ENCODE measurements at places on chromosomes 5 and 9.

- DNase-seq: no peak
Observed at GRCh38 chr5:89042746-89043145, 159.8 kb upstream of the MEF2C start.

- no peak for DNase-seq
Observed at GRCh38 chr5:157286761-157287211, 20.9 kb downstream of the CYFIP2 start.

DNA sequence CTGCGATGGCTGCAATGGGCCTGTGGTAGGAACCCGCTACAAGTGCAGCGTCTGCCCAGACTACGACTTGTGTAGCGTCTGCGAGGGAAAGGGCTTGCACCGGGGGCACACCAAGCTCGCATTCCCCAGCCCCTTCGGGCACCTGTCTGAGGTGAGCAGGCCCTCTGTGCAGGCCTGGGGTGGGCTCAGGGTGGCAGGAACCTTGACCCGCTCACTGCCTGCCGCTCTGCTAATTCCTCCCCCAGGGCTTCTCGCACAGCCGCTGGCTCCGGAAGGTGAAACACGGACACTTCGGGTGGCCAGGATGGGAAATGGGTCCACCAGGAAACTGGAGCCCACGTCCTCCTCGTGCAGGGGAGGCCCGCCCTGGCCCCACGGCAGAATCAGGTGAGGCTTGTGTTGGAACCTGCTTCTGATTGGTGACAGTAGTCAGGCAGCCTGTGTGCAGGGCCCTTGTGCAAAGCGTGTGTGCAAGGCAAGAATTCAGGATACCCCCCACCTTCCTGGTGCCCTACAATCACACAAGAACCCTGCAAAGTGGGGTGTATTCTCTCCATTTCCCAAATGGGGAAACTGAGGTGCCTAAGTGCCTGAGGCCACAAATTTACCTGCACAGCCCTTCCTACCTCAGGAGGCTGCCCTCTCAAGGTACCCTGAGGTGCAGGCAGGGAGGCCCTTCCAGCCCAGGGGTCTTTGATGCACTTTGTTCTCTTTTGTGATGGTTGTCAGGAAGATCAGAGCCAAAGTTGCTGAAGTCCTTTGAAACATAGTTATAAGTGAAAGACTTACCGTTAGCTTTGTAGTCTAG is 3.4 kb downstream of the SQSTM1 start:
- no peak for DNase-seq

- no peak for DNase-seq
Observed at GRCh38 chr9:108053555-108054061, 564.0 kb upstream of the KLF4 start.

GRCh38 chr5:160534125-160534524 is 112.5 kb downstream of the PTTG1 start:
- DNase-seq: no peak

DNA sequence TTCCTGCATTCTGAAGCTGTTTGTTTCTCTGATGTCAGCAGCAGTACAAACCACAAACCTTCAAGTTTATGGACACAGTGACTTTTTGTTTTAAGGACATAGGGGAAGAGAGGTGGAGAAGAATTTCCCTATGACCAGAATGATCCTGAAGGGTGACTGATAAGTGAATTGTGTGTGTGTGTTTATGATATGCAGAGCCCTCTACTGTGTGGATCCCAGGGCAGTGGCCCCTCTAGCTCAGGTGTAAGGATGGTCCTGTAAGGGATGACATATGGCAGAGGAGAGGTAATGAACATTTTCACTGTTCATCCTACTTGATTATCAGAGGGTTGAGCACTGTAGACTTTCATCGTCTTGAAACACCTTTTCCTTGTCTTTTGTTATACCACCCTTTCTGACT is 30.6 kb upstream of the TMED7 start:
- no peak for DNase-seq

GRCh38 chr5:77560677-77561263 is 68.7 kb upstream of the WDR41 start:
- no peak for DNase-seq

- no peak for DNase-seq
Observed at GRCh38 chr9:117434566-117434965, 19.7 kb upstream of the ASTN2 start.

GRCh38 chr5:56350597-56351170 is 117.6 kb upstream of the ANKRD55 start:
- DNase-seq: no peak

DNA sequence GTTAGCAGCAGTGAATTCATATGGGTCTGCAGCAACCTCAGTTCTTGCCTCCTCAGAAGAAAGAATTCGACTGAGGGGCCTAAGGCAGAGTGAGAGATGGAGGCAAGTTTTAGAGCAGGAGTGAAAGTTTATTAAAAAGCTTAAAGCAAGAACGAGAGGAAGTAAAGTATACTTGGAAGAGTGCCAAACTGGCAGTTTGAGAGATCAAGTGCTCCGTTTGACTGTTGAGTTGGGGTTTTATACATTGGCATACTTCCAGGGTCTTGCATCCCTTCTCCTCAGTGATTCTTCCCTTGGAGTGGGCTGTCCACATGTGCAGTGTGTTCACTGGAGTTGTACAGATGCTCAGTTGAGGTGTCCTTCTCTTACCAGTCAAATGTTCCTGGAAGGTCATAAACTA is 203.6 kb downstream of the SPATA31D1 start:
- no peak for DNase-seq

- no peak for DNase-seq
Observed at GRCh38 chr5:61612431-61612830, 280.4 kb downstream of the ZSWIM6 start.

DNA sequence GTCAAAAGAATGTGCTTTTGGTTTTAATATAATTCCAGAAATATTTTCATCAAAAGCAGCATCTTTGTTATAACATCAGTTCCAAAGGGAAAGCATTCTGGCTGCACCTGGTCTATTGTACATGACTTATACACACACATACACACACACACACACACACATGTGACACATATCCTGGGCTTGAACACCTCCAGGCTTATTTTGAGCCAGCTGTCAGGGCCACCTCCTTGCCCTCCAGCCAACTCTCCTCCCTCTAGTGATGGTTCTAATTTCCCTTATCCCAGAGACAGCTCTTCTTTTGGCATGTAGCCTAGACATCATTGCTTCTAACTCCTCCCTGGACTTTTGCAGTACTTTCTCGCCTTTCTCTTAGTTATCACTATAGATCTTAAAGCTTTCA is 115.0 kb downstream of the PIK3R1 start:
- DNase-seq: no peak

- DNase-seq: no peak
Observed at GRCh38 chr9:88259001-88259400, 120.7 kb upstream of the SPATA31C2 start.

DNA sequence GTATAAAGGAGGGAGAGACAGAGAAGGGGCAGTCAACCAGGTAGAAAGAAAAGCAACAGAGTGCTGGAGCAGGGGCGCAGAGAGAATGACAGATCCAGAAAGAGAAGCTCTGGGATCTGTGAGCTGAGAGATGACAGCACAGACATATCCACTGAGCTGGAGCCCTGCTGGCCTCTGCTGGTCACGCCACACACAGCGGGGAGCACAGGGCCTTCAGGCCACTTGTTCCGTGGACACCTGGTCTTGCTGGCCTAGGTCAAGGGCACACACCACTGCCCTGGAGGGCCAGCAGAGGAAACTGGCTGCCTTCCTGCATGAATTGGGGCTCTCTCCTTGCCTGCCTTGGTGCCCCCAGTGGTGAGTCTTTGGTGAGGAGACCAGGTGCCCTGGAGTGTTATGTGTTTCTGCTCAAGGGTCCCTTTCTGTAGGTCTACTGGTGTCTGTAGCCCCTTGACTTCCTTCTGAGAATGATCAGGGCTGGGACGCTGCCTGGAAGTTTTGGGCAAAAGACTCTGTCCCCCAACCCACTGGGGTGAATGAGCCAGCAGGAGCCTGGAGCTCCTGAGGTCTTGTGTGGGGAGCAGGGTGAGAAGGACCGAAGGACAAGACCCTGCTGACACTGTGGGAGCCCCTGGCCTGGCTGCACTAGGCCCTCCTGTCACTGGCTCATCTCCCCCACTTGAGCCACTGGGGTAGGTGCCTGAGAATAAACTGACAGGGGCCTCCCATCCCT is 59.2 kb upstream of the ADAMTS2 start:
- no peak for DNase-seq

- no peak for DNase-seq
Observed at GRCh38 chr9:136313111-136314055, 9.5 kb upstream of the CCDC187 start.

DNA sequence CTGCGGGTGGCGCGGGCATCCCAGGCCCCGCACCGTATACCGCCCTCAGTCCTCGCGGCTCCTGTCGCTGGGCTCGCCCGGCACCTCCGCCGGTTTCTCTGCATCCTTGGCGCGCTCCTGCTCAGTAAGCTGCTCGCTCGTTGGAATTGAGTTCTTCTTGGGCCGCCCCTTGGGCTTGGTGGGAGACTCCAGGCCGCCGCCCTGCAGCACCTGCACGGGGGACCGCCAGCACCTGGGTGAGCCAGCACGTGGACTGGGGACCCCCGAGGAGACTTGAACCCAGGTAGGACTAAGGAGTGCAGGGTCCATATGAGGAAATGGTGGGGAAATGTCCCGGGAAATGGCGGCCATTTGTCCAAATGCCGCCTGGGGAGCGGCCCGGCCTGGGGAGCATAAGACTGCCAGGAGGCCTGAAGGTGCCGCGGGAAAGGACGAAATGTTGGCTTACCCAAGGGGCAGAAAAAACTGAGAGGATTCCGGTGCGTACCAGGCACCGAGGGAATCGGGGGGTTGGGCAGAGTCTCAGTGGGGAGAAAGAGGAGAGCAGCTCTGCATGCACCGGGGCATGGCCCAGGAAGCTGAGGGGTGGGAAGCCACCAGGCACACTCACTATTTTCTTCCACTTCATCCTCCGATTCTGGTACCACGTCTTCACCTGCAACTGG is 2.9 kb downstream of the BARX1 start:
- DNase-seq: no peak

DNA sequence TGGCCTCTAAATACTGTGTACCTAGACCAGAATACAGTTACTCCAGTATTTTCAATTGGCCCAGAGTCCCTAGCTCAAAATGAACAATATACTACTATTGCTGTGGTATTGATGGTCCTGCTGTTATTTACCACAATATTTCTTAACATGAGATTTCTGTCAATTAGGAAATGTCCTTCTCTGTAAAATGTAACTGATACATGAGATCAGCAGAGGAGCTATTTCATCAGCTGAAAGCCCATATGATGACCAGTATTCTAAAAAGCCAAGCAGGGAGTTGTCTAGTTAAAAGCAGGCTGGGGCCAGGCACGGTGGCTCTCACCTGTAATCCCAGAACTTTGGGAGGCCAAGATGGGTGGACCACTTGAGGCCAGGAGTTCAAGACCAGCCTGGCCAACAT is 187.7 kb upstream of the PTGER4 start:
- no peak for DNase-seq

- no peak for DNase-seq
Observed at GRCh38 chr5:72677447-72677846, 139.0 kb upstream of the TNPO1 start.

DNA sequence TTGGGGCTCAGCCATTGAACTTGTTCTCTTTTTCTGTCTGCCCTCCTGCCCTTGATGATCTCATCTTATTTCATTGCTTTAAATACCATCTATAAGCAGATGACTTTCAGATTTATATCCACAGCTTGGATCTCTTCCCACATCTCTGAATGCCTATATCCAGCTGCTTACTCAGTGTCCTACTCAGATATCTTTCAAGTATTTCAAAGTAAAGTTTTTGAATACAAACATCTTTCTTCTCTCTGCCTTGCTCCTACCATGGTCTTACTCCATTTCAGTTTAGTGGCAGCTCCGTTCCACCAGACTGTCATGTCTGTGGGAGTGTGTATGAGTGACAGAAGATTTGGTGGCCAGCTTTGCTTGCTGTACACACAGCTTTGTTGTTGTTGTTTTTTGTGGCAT is 59.7 kb downstream of the ERBIN start:
- no peak for DNase-seq

DNA sequence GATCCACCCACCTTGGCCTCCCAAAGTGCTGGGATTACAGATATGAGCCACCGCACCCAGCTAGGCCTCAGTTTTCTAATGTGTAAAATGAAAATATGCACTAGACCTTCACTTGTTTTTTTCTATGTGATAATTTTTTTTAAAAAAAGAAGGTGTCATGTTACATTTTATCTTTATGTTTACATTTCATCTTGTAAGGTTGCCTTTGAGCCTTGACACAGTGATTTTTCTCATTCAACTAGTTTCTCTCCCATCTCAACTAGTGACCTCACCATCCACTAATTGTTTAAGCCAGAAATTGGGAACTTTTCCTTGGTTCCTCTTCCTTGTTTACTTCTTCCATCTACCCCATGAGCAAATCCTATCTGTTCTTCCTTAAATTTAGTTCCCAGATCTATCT is 21.5 kb downstream of the TMC1 start:
- DNase-seq: no peak

GRCh38 chr5:55994495-55994997 is at the start of gene IL6ST:
IL6ST (minus strand) TSS chr5:55994963; CDS start chr5:55976278, 18,685 bp downstream.
- DNase-seq: no peak
